ENCODE measurements at places on chromosomes 4 and X. TPM values are rescaled to one million over a fixed set of nuclear protein-coding genes. Genes with fewer than 3 reads are reported as not detected.

DNA sequence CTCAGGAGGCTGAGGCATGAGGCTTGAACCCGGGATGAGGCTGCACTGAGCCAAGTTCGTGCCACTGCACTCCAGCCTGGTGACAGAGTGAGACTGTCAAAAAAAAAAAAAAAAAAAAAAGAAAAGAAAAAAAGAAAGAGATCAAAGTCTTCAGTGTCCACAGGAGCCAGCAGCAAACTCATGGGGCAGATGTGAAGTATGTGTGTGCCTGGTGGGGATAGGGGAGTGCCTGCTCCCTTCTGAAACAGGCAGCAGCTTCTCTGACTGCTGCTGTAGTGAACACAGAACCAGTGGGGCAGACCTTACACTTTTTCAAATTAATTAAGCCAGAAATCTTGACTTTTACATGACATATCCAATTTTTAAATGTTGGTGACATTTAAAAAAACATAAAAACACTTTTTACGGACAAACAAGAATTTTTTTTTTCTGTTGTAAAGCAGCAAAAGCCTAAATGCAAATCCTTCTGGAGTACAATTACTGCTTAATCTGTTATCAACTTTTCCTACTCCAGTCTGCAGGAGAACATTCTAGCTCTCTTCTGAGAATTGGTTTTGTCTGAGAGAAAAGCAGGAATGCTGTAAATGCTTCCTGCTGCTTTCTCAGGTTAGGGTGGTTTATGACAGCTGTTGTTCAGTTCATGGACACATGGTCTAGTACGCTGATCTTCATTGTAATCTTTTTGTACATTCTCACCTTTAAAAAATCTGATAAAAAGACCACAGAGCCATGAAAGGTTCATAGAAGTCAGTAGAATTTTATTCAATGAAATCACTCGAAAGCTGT is 311.1 kb downstream of the CAMK2D start:
- no peak for DNase-seq

DNA sequence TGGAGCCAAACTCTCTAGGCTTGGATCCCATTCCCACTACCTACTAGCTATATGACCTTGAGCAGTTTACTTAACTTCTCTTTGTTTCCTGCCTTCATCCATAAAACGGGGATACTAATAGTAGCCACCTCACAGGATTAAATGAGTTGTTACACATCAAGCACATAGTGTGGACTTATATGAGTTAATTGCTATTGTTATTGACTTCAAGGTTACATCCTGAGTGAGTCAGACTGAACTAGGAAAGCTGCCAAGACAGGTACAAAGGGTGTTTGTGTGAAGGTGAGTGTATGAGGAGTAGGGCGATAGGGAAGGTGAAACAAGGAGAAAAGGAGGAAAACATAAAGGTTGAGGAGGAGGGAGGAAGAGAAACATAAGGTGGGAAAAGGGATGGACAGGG is 32.2 kb downstream of the TFDP3 start:
- no peak for DNase-seq

GRCh38 chrX:119118780-119119395 is 8.7 kb downstream of the KIAA1210 start:
- DNase-seq = peak; percentile 45

Gene NOA1
- 20.7 TPM for polyA plus RNA-seq

Gene CPE
- polyA plus RNA-seq = 72.2 TPM

DNA sequence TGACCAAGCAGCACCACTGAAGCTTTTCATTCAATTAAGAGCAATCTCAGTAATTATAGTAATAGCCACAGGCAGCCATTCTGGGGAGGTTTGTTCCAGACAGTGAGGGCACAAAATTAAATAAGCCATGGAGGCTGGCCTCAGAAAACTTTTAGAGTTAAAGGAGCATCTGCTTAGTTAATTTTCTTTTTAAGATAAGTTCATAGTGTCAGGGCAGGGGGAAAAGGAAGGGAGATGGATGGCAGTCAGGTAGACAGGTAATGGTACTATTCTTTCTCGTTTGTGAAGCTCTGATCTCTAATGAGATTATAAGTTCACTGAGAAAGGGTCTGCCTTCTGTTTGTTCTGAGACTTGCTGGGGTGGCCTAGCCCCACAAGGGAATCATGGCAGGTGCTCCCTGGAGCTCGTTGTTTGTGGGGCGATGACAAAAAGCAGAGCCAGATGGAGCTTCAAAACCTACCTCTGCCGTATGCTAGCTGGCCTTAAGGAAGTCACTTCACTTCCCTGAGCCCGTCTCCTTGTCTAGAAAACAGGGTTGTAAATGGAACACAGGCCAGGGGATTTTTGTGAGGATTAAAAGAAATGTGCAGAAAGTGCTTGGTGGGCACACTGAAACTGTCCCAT is 44.6 kb upstream of the FGFBP2 start:
- no peak for DNase-seq

Gene DIPK2B
- 21.7 TPM for polyA plus RNA-seq

GRCh38 chr4:143773998-143774895 is 73.8 kb upstream of the FREM3 start:
- peak; percentile 3 for DNase-seq

- DNase-seq = no peak
Observed at GRCh38 chr4:40557736-40558135, 71.9 kb downstream of the RBM47 start.

Gene LRP2BP
- polyA plus RNA-seq = 4.7 TPM

Gene DLG3
- 5.0 TPM for polyA plus RNA-seq

DNA sequence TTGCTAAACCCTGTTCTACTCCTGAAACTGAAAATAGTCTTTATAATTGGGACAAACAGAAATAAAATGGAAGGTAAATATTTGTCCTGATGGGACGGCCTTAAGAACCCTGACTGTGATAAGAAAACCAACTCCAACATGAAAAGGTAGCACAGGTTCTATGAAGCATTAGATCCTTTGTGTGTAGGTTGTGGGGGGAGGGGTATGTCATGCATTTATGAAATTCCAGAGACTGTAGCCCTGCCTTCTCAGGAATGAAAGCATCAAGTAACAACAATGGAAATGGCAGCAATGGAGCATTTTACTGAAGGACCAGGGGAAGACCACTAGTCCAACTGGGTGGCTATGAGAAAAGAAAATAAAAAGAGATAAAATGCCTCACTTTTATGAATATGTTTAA is 23.9 kb downstream of the CXXC4 start:
- DNase-seq = no peak

DNA sequence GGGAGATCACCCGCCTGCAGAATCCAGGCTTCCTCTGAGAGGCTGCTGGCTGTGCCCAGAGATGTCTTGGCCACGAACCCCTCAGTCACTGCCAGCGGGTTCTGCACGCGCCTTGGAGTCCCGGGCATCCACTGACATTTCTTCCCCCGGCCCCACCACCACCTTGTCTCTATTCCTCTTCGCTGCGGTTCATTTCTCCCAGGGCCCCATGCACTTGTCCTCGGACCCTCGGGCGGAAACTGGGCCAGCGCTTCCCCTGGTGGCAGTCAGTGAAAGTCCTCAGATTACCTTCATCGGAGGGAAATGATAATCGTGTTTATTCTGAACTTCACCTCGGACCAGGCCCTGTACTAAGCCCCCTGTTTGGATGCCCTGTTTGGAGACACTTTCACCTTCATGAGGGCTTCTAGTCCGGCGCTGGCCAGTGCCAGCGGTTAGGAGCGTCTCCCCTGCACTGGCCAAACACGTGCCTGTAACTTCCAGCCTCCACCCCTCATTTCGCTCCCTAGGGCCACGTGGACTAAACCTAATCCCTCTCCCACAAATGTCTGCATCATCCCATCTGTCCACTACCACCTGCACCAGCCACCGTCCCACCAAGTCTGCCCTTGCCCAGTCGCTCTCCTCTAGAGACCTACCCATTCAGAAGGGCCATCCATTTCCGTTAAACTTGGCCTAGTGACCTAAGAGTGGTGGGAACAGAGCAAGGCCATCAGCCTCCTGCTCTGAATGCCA is 82.0 kb downstream of the DCTD start:
- DNase-seq = no peak

DNA sequence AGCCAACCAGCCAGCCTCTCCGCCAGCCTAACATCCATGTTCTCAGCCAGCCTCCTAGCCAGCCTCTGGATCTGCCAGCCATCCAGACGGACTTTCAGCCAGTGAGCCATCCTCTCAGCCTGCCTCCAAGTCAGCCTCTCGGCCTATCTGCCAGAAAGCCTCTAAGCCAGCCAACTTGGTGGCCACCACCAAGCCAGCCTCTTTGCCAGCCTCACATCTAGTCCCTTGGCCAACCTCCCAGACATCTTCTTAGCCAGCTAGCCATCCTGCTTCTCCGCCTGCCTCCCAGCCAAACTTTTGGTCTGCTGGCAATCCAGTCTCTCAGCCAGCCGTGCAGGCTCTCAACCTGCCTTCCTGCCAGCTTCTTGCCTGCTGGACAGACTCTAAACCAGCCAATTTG is 16.4 kb upstream of the ARAP2 start:
- no peak for DNase-seq

Gene COL4A5
- polyA plus RNA-seq = 18.4 TPM

DNA sequence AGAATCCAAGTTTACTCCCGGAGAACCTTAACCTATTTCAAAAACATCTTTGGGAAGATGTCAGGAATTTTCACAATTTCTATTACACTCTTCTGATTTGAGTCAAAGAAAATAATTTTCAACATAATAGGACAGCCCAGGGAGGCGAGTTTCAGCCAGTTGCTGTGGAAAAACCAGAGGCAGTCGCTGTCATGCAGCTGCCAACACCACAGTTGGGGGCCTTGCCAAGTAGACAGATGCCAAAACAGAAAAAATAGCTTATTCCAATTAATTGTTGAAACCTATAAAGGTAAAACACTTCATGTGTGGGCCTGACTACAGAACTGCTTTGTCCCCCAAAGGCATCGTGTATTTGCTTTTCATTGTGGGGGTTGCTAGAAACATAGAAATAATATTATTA is 225.8 kb downstream of the DMD start:
- DNase-seq = peak; percentile 3

DNA sequence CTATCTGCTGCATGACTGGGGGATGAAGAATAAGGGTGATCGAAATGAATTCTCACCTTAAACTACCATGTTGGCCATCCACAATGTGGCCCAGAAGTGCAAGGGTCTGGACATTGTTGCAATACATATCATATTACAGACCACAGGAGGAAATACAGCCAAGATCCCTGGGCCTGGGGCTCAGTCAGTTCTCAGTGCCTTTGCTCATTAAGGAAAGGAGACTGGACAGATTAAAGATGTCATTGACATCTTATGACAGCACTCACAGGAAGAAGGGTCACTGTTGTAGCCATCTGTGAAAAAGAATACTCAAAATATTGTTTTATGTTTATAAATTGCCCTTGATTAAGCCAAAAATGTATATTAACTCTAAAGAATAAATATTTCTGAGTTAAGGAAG is 1345.2 kb downstream of the FSTL5 start:
- DNase-seq = no peak

DNA sequence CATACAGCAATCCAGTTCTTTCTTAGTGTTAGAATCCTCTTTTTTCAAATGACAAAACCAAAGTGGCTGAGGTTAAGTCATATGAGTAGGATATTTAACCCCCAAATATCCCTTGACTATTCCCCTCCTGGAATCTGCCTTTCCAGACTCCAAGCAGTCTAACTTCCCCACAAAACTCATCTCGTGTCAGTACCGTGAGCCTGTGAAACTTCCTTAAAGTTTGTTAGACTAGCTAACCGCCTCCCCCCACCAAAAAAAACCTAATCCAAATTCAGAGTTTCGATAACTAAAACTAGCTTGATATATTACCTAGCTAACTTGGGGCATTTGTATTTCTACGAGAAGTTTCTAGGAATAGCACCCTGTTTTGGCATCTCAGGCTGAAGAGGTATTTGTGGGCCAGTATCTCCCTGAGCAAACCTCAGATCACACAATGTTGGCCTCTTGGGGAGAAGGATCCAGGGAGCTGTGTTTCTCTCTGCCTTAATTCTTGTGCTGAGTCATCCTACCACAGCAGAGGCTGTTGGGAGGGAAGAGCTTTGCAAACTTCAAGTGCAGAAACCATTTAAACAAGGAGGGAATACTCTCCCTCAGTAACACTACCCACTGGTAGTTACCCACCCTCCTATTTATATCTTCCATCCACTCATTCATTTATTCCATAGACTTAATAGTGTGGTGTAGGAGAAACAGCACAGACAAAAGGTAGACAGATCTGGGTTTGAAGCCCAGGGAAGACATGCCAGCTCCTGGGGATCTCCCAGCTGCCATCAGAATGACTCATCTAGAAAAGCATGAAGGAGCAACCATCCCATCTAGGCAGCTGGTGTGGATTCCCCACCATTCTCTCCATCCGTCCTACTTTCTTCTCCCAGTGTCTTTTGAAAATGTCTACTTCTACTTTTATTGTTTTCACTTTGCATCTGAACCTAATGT is 39.3 kb upstream of the TXK start:
- DNase-seq = no peak

GRCh38 chr4:163350672-163351071 is 7.0 kb downstream of the NPY5R start:
- DNase-seq = no peak

DNA sequence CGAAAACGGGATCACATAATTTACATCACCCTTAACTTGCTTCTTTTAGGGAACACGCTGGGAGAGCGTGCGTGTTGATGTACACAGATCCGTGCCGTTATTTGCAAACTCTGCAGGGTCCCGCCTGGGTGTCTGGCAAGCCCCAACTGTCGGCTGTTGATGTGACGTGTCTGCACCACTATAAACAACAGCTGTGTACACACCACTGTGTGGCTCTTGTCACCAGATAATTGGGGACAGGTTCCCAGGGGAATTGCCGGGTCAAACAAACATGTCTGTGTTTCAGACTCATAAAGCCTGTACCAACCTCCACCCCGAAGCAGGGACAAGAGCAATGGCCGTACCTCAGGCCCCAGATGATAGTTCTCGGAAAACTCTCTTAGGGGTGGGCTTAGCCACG is 105.0 kb upstream of the AFAP1 start:
- DNase-seq = no peak

DNA sequence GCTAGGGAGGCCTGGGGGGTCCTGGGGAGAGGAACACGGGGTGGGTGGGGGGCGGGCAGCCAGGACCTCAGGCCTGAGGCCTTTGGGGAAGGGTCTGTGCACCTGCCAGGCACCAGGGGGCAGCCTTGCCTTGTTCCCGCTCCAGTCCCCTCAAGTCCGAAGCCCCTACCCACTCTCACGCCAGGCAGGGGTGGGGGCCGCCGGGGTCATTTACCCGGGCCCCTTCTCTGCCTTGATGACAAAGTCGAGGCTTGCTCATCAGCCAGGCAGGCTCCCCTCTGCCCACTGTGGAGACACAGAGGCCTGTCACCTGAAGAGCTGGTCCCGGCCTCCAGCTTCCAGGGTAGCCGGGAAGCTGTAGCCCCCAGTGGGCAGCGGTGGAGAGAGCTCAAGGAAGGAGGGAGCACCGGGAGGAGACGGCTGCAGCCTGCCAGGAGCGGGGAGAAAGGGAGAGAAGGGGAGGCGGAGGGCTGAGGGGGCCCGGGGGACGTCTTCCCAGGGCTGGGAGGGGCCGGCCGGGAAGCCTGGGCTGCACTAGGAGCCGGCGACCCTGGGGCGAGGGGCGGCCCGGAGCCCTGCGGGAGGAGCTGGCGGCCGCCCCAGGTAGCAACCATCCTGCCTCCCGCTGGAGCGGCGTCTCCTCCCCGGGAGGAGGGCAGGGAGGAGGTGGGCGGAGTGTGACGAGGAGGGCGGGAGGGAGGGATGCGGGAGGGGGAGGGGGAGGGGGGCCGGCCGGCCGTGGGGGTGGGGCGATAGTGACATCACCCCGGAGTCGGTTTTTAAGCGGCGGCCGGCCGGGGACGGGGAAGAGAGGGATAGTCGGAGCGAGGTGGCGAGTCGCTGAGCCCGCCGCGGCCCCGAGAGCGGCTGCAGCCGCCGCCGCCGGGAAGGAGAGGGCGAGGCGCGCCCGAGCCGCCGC is at the start of gene SLC6A8:
Gene SLC6A8 (plus strand): TSS at position 806 of the 919 bp plus-strand sequence. CDS start 649 bp downstream, outside the sequence.
- DNase-seq = peak; percentile 65

Gene GAB3
- 5.2 TPM for polyA plus RNA-seq

Gene TREX2
- 0.43 TPM for polyA plus RNA-seq

- DNase-seq = no peak
Observed at GRCh38 chr4:41204400-41204978, 9.9 kb downstream of the APBB2 start.

Measured in hindlimb muscle (tissue), 1 donor.